Activated naive CD4-positive, alpha-beta T cell treated with anti-CD3 and anti-CD28 coated beads, Interleukin-2, amount 50 U/mL, for 72 hours (primary cell): ENCODE measurements at places on chromosomes 2 and 18.

DNA sequence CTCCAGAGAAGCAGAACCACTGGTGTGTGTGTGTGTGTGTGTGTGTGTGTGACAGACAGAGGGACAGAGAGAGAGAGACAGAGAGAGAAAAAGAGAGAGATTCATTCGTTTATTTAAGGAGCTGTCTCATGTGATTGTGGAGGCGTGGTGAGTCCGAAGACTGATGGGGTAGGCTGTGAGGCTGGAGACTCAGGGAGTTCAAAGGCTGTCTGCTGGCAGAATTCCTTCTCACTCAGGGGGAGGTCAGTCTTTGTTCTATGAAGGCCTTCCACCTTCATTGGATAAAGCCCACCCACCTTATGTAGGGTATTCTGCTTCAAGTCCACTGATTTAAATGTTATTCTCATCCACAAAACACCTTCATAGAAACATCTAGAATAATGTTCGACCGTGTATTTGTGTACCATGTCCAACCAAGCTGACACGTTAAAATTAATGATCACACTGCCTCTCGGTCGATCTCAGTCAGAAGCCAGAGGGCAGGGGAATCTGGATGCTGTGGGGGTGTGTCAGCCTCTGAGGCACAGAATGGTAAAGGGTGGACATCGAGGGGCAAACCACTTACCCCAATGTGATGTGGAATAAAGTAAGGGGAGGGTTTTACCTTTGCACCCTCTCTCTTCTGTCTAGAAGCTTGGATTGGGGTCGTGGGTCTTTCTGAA is 275.6 kb downstream of the SLC4A3 start:
- DNase-seq, result no peak

DNA sequence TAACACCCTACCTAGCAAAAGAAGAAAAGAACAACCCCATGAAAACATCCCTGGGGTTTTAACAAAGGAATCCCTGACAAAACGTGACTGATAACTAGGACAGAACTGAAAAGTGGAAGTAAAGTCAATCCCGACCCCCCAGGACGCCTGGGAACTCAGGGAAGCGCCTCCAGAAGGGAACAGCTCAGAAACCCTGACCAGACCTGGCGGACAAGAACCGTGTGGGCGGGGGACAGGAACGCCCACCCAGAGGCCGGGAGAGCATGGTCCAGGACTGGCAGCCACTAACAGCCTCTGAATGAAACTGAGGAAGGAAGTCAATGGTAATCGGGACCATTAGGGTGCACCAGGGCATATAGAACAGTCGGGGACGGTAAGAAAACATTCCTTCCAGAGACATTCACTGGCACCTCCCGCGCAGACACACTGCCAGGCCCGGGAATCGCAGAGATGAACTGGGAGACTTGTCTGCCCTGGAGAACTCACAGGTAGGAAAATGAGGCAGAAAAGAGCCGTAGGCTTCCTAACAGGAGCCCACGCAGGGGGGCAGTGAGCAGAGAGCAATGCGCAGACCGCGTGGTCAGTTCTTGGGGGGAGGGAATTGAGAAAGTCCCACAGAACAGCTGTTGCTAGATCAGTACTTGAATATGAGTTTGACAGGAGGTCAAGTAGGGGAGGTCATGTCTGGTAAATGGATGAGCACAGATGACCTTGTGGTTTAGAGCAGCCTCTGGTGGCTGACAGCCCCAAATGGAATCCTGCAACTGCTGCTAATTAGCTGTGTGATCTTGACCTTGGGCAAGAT is 1.3 kb upstream of the TBC1D8 start:
- peak; percentile 5 for DNase-seq

DNA sequence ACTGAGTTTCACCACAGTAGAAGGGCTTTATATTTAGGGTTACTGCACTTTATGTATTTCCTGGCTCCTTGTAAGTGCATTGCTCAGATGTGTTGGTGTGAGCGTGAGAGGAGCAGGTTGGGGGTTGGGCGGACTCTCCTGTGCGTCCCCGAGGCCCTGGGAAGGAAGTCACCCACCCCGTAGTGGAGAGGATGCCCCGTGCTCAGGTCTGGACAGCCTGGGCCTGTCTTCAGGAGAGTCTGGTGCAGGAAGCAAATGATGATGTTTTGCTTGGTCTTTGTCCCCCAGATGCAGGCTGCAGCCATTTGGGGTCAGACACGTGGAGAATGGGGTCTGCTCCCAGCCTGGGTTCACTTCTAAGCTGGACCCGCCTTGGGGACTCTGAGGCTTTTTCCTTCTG is 182.8 kb downstream of the LDLRAD4 start:
- no peak for DNase-seq

GRCh38 chr2:42844901-42845821 is 52.8 kb upstream of the HAAO start:
- DNase-seq, result no peak

DNA sequence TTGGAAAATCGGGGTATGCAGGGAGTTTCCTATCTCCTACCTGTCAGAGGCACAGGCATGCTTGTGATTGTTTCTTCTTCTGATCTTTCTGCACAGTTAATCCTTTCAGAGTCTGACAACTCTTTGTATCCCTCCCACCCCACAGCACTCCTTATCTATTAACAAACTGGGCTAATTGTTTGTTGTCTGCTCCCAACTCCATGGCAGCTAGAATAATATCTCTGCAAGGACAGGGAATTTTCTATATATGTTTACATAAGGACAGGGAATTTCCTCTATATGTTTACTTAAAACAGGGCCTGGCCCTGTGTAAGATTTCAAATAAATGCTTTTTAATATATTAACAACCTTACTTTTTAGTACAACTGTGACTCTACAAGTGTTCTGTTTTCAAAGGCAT is 36.0 kb upstream of the VRK2 start:
- no peak for DNase-seq

GRCh38 chr18:74251297-74252038 is 40.3 kb downstream of the CYB5A start:
- no peak for DNase-seq

GRCh38 chr2:18465979-18466378 is 94.5 kb downstream of the RDH14 start:
- no peak for DNase-seq

- no peak for DNase-seq
These were observed 273.6 kb downstream of the SCG2 start for GRCh38 chr2:223328578-223328977.

- no peak for DNase-seq
These were observed 529.2 kb downstream of the EPHA4 start for GRCh38 chr2:221042926-221043325.

- no peak for DNase-seq
These were observed 75.8 kb upstream of the FN1 start for GRCh38 chr2:215511454-215512346.

DNA sequence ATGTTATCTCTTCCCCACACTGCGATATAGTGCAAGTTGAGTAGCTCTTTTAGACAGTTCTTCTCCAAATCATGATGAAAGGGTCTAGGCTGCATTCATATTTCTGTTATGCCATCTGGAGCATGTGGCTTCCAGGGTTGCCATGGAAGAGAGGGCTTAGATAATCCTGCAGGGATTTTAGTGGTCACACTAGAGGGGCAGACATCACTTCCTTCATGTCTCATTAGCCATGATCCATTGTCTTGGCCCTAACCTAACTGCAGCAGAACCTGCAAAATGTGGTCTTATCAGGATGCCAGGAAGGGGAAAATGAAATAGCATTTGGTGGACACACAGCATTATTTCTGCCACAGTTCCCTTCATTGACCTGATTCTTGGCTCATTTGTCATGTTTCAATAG is 83.1 kb downstream of the ADAM23 start:
- no peak for DNase-seq

DNA sequence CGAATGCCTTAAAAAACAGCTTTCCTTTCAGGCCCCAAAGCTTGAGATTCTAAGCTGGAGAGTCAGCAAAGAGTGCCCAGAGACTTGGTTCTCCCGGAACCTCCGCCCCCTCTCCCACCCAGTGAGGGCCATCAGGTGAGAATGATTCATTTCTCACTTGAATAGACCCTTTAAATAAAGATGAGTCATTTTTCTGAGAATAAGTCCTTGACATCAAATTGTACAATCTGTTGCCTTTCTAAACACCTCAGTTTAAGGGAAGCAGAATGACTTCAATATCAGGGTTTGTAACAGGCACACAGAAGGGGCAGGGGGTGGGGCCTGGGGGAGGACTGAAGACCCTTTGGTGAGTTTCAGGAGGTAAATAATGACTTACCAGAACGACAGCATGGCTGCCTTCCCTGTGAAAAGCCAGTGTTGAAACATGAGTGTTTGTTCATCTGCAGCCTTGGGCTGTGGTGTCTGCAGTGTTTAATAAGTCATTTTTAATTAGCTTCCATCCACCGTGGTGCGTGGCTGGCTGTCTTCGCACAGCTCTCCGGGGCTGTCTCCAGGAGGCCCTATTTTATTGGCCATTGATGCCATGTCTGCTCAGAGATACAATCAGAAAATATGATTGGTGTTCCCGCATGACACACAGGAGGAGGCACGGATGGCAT is 134.9 kb upstream of the ZNF236 start:
- no peak for DNase-seq

- no peak for DNase-seq
These were observed 57.4 kb upstream of the ACKR3 start for GRCh38 chr2:236512267-236512666.

GRCh38 chr18:3329471-3329870 is 67.5 kb downstream of the MYL12B start:
- no peak for DNase-seq

DNA sequence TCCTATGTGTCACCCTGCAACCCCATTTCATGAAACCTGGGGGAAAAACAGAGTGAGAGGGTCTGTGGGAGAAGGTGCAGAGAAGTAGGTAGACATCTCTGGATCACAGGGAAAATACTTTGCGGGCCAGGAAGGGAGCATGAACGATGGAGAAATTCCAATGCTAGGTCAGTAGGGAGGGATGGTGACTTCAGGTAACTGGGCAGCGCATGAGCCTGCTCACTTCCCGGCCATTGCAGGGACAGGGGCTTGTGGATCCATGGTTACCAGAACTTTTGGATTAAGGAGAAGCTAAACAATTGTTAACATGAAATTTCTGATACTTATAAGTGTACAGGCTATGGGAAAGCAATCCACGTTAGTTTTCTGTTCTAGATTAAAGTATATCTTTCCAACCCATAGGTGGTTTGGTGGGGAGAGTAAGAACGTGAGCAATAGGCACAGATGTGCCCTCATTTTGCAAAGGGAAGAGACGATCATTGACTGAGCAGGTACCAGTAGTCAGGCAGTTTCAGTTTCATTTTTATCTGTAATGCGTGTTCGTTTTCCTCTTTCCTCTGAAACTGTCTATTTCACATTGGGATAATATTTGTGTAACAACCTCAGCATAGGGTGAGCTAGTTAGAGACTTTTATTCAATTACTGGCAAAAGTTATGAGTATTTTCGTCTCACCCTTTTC is 65.0 kb downstream of the NYAP2 start:
- no peak for DNase-seq

- no peak for DNase-seq
These were observed 36.4 kb downstream of the MPHOSPH10 start for GRCh38 chr2:71166812-71167211.

GRCh38 chr2:117057016-117057415 is 757.5 kb upstream of the DDX18 start:
- DNase-seq, result no peak

GRCh38 chr18:63192885-63193349 is 126.7 kb downstream of the BCL2 start:
- DNase-seq, result no peak

DNA sequence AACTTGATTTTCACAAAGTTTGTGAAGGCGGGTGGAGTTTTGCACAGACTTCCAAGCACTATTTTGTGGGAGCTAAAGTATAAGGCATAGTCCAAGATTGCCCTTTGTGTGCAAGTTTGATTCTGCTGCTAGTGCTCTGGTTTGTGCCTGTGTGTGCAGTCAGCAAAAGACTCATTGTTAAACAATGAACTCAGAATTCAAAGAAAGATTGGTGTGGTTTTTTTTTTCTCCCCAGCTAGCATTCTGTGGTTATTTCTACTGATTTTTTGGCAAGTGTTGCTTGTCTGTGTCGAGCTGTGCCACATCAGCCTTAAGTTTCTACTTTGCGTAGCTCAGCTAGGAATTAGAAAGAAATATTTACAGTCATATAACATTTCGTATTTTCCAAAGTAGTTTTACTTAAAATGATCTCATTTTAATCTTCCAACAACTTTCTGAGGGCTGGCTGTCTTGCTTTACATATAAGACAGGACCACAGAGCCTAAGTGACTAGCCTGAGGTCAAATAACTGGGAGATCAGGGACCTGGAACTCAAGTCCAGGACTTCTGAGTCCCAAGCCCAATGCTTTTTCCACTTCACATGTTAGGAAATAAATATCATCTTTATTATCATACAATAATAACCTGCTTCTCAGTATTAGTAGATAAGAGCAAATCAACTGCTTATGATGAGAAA is 69.8 kb downstream of the BABAM2 start:
- DNase-seq, result no peak
